Small intestine (tissue), 16 donors: ENCODE measurements at places on chromosomes 5 and 9. TPM values are rescaled to one million over a fixed set of nuclear protein-coding genes. Genes with fewer than 3 reads are reported as not detected.

MIGA2 gene
- polyA plus RNA-seq = 33.9 TPM

DNA sequence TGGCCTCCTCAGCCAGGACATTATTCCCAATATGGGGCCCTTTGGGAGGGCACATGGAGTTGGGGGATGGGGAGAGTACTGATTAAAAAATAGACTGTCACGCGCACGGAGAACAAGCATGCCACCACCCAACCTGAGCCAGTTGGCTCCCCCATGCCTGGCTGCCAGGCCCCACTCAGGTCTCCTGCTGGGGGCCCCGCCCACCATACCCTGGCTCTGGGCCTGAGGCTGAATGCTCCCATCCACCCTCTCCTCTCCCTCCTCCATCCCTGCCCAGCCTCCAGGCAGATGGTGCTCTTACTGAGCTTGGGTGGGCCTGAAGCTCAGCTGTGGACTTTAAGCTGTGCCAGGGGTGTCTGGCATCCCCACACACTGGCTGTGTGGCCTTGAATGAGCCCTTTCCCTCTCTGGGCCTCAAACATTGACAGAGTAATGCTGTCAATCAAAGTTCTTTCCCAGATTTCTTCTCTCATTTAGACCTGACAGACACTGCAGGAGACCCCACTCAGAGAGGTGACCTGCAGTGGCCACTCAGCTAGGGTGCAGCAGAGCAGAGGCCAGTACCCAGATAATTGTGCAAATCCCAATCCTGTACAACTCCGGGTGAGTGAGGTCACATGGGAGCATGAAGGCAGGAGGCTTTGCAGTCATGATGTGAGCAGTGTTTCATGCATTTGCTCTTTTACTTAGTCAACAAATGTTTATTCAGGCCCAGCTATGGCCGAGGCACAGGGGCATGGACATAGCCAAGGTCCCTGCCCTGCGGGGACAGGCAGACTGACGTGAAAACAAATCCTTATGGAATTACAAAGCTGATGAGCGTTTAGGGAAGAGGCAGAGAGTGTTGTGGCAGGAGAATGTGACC, 9.8 kb upstream of the SYNPO start:
- H3K4me1 ChIP-seq = peaks cover 17% of the 10 kb centered on the region
- no peaks in the 10 kb centered on the region for H3K27me3 ChIP-seq
- H3K36me3 ChIP-seq = no peaks in the 10 kb centered on the region

STRBP gene
- 22.9 TPM for polyA plus RNA-seq

FIBCD1 gene
- 1.5 TPM for polyA plus RNA-seq

- peak; percentile 22 for DNase-seq
- no peak overlapping the region for H3K27ac ChIP-seq
These were observed 267.2 kb downstream of the RAB3C start for GRCh38 chr5:58849921-58850667.

DNA sequence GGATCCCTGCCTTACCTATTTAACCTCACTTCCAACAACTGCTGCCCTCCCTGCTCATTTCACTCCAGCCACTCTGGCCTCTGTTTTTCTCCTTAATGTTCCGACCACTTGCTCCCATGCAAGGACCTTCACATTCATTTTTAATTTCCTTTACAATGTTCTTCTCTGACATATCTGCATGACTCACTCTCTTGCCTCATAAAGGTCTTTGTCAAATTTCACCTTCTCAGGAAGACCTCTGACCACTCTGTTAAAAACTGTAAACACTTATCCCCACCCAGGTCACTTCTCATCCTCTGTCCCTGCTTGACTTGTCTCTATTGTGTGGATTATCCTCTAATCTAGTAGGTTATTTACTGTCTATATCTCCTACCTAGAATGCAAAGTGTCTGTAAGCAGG, 751.2 kb downstream of the BRINP1 start:
- no peaks in the 10 kb centered on the region for H3K4me1 ChIP-seq
- H3K4me3 ChIP-seq = no peak overlapping the region
- H3K36me3 ChIP-seq = no peaks in the 10 kb centered on the region
- no peaks in the 10 kb centered on the region for H3K27me3 ChIP-seq
- no peak for DNase-seq

DNA sequence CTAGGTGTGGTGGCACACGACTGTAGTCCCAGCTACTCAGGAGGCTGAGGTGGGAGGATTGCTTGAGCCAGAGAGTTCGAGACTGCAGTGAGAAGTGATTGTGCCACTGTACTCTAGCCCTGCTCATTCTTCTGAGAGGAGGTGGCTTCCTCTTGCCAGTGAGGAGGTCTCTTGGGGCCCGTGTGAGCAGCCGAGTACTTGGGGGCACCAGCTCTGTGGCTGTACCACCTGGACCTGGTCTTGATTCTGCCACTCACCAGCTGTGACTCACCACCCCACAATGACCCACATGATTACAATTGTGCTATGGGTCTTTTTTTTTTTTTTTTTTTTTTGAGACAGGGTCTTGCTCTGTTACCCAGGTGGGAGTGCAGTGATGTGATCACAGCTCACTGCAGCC, 18.0 kb upstream of the CRB2 start:
- H3K36me3 ChIP-seq = no peaks in the 10 kb centered on the region
- H3K4me3 ChIP-seq = no peak overlapping the region
- DNase-seq = no peak
- H3K27ac ChIP-seq = no peak overlapping the region
- peaks cover 18% of the 10 kb centered on the region for H3K4me1 ChIP-seq

LCN10 gene
- 8.4 TPM for polyA plus RNA-seq

DNA sequence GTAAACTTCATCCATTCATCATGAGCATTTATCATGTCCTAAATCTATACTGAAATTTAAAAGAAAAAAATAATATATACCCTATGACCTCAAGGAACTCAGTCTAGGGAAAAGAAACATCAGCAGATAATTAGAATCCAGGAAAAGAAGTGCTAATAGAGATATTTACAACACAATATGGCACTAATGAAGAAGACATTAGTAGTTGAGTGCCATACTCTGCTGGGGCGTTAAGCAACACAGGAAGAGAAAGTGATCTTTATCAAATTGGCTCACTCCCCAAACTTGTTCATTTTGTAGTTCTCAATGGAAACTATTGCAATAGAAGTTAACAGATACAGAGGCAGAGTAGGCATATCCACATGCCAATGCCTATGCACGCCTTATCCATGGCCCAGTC, 27.5 kb downstream of the GABRA6 start:
- no peaks in the 10 kb centered on the region for H3K27me3 ChIP-seq
- DNase-seq = no peak
- no peaks in the 10 kb centered on the region for H3K36me3 ChIP-seq
- no peak overlapping the region for H3K27ac ChIP-seq
- H3K4me3 ChIP-seq = no peak overlapping the region

GABRG2 gene
- not detected for polyA plus RNA-seq

- no peak overlapping the region for H3K4me3 ChIP-seq
- DNase-seq = no peak
- no peaks in the 10 kb centered on the region for H3K36me3 ChIP-seq
- no peaks in the 10 kb centered on the region for H3K4me1 ChIP-seq
- no peaks in the 10 kb centered on the region for H3K27me3 ChIP-seq
These were observed 420.8 kb upstream of the IRX4 start for GRCh38 chr5:2303431-2304100.

GRCh38 chr9:10252174-10252573, 360.6 kb downstream of the PTPRD start:
- H3K4me3 ChIP-seq = no peak overlapping the region
- H3K36me3 ChIP-seq = no peaks in the 10 kb centered on the region
- no peak for DNase-seq

CHMP5 gene
- polyA plus RNA-seq = 78.1 TPM
